Right cardiac atrium (tissue), 5 donors: ENCODE measurements at places on chromosomes 3 and 15. TPM values are rescaled to one million over a fixed set of nuclear protein-coding genes. Genes with fewer than 3 reads are reported as not detected.

GRCh38 chr15:57432141-57432741 is 55.9 kb downstream of the CGNL1 start:
- no peak for DNase-seq

- no peak for DNase-seq
Observed at GRCh38 chr3:58631742-58632141, 34.8 kb downstream of the FAM3D start.

DNA sequence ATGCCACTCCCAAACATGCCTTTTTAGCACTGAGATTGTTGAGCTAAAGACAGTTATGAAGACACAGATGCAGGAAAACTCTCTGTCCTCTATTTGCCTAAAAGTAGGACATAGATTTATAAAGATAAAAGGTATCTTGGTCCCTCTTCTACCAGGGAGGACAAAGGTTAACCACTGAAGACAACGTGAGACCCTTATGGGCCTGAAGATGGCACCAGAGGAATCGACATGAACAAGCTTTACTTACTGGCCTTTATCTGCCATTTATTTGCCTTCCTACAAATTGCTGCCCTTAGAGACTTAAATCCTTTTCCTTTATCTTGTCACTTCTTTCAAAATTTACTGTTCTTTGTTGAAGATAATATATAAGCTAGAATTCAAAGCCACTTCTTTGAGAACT is 109.7 kb upstream of the FAM3D start:
- no peak for DNase-seq

GRCh38 chr3:59286791-59287531 is 237.1 kb upstream of the CFAP20DC start:
- DNase-seq, result peak; percentile 18

DNA sequence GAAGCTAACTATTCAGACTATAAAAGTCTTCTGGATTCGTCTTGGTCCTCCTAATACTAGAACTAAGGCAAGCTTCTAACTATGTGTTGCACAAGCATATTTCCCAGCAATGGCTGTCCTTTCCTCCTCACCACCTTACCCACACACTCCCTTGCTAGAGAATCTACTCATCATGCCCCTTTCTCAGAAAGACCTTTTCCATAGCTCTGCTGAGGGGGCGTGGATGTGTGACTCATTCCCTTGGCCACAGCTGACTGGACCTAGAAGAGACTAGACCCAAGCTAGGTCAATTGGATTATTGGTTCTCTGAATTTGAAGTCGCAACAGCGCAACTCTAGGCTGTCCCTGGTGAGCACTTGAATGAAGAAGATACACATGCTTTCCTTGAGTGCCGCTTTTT is 47.1 kb downstream of the ERC2 start:
- DNase-seq, result no peak

- DNase-seq, result peak; percentile 71
Observed at GRCh38 chr15:99755692-99756409, 22.6 kb upstream of the LYSMD4 start.

- peak; percentile 39 for DNase-seq
Observed at GRCh38 chr15:46365572-46365971, 730.7 kb downstream of the SQOR start.

DNA sequence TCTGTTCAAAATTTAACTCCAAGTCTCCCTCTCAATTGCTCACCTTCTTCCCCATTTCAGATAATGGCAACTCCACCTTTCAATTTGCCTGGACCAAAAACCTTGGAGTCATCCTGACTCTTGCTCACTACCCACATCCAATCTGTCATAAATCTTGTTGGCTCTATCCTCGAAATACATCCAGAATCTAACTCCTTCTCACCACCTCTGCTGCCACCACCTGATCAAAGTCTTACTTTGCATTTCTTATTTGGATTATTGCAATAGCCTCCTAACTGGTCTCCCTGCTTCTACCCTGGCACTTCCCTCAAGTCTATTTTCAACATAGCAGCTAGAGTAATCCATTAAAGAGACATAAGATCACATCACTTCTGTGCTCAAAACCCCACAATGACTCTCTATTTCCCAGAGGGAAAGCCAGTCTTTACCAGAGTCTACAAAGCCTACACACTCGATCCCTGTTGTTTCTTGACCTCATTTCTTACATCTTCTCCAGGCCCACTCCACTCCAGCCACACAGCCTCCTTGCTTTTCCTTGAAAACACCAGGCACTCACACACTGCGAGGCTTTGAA is 86.6 kb downstream of the GPR156 start:
- DNase-seq, result no peak

DNA sequence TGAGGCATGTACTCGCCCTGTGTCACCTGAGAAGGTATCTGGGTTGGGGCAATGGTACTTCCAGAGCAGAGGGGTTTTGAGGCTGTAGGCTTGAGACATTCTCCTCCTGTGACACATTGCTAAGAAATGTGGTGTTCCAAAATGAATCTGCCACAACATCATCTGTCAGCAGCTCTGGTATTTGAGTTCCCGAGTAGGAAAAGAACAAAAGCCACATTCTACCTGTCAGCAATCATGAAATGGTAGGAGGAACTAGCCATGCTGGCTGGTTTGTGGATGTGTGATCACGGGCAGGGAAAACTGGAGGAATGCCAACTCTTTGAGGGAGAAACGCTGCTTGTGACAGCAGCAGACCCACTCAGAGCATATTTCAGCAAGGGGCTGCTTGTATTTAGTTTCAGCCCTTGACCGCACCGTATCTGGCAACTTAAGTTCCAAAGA is 579.4 kb upstream of the TBL1XR1 start:
- DNase-seq, result no peak

GRCh38 chr3:60216462-60217075 is 1034.7 kb downstream of the FHIT start:
- no peak for DNase-seq

- DNase-seq, result peak; percentile 15
Observed at GRCh38 chr3:129506231-129506742, 22.2 kb upstream of the RHO start.

- no peak for DNase-seq
Observed at GRCh38 chr3:98695796-98696195, 67.3 kb upstream of the ST3GAL6 start.

DNA sequence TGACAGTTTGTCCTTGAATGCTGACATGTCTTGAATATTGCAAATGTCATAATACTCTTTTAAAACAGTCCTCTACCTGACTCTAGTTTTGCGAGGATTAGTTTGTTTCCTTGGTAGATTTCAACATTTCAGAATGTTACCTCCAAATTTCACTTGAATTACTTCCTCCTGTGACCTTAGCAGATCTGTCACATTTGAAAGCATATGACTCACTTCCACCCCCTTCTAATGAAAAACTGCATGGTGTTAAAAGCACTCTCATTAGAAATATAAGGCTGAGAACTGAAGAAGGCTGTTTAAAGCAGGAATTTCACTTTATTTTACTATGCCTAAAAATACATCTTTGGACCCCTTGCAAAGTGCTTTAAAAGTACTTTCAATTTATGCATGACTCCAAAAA is 598.7 kb upstream of the TGFBR2 start:
- DNase-seq, result no peak

GRCh38 chr3:184806567-184807271 is 5.2 kb upstream of the VPS8 start:
- DNase-seq, result no peak

DNA sequence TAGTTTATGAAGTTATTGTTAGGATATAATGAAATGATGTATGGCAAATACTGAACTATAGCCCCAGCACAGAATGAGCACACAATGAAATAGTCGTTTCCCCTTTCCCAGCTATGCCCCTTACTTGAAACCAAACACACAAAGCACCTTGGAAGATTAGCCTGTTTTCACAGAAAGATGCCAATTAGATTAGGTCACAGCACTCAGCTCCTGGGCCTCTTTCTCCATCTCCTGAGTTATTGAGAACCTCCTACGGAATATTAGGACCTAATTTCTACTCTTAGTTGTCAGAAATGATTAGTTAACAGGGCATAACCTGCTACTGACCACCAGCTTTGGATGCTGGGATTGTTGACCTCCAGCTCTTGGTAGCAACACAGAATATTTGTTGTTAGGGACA is 269.4 kb upstream of the ROPN1 start:
- no peak for DNase-seq

DNA sequence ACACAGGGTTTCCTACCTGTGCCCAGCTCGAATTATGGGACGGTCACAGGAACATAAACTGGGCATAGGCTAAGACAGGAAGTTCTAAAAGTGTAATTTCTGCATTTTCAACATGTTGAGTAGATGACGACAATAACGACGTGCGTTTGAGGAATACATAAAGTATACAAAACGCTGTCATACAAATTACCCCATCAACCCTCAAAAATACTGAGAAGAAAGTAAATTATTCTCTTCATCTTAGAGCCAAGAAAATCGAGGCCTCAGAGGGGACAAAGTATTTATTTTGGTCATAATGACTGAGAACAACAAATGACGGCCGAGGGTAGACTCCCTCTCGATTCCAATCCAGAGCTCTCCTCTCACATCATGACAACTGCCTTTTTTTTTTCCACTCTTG is 60.8 kb downstream of the RUBCN start:
- no peak for DNase-seq

- no peak for DNase-seq
Observed at GRCh38 chr3:140429791-140430190, 248.1 kb upstream of the TRIM42 start.

- DNase-seq, result no peak
Observed at GRCh38 chr3:29887451-29887850, 606.6 kb downstream of the RBMS3 start.

DNA sequence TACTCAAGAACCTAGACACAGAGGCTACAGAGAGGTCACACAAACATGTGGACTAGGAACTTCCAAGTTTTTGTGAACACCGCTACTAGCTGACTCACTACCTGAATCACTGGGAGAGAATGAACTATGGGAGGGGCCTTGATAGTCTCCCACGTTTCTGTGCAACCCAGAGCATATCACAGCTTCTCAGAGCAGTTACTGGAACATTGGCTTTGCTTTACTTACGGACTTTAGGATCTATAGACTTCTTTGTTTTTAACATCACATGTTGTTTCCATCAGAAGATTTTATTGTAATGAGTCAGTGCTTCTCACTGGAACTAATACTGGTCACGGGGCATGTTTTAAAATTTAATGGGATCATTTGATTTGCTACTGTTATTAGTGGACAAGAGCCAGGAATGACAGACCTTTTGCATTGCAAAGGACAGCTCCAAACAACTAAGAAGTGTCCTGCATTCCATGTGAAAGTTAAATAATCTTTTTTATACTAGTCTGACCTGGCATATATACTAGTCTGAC is 35.6 kb downstream of the RTP4 start:
- DNase-seq, result no peak

- no peak for DNase-seq
Observed at GRCh38 chr3:60956729-60957128, 294.5 kb downstream of the FHIT start.

GRCh38 chr3:110323349-110323748 is 748.3 kb upstream of the NECTIN3 start:
- DNase-seq, result no peak

DNA sequence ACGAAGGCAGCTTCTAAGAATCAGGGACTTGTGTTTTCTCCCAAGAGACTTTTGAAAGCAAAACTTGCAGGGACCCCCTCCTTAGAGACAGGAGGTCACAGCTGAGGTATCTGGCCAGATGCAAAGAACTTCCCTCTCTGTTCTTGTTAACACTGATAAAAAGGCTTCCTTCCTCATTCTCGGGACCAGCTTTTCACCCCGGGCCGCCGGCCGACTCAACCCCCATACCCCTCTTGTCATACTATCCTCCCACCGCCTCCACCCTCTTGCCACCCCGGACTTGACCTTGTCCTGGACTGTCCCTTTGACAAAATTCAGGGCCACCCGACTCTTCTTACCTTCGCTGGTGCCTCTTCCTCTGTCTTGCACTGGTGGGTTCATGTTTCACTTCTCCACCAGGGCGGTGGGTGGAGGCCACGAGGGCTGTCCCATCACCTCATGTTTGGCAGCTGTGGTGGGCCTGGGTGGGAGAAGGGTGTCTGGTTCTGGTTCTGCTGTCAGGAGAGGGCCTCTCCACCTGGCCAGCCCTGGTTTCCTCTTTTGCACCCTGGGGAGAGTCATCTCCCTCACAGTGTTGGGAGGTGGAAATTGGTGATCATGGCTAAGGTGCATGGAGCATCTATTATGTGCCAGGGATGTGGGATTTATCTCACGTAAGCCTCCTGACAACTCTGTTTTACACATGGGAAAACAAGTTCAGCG is 32.5 kb downstream of the BHLHE40 start:
- DNase-seq, result no peak

DNA sequence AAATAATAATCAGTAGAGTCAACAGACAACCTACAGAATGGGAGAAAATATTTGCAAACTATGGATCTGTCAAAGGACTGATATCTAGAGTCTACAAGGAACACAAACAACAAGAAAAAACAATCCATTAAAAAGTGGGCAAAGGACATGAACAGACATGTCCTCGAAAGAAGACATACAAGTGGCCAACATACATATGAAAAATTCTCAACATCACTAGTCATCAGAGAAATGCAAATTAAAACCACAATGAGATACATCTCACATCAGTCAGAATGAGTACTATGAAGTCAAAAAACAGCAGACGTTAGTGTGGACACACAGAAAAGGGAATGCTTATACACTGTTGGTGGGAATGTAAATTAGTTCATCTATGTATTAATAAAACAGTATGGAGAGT is 33.7 kb downstream of the SLC2A2 start:
- no peak for DNase-seq

DNA sequence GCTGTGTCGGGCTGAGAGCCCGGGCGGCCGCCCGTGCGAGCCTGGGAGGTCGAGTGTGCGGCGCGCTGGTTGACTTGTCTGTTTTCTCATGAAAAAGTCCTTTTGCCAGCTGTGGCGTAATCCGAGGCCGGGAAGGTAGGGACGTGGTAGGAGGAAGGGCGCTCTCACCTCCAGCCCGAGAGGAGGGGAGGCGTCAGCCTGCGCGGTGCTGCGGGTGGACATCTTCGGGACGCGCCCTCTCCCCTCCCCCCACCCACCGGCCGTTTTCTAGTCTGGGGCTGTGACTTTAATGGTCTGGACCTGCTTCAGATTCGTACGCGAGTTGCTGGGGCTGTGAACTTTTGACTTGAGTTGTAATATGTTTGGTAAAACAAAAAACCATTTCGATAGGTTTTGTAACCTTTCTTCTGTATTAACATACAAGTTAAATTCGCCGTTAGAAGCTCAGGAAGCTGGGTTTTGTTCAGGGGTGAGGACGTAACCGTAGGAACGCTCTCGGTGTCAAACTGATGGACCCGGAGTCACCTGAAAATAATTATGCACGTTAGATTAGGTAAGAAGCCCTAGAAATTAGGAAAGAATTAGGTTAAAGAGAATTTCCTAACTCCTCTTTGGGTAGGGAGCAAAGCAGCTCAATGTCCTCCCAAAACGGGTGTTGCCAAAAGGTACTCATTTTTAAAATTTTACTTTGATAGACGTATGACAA is 762 bp downstream of the NCK1 start:
- peak; percentile 81 for DNase-seq

GRCh38 chr15:32893421-32893820 is 175.6 kb downstream of the GREM1 start:
- DNase-seq, result no peak

The SLCO2A1 gene
- total RNA-seq, result 36.1 TPM

The PCCB gene
- total RNA-seq, result 69.3 TPM

The PRKCD gene
- 26.2 TPM for total RNA-seq

The MGA gene
- total RNA-seq, result 36.5 TPM

The MYZAP gene
- total RNA-seq, result 620 TPM

The PLSCR5 gene
- total RNA-seq, result not detected

The FAH gene
- total RNA-seq, result 21.1 TPM

The PHC3 gene
- 62.4 TPM for total RNA-seq

The GOLGA6L7 gene
- total RNA-seq, result not detected

The FGD5 gene
- total RNA-seq, result 17.1 TPM

The SCAANT1 gene
- not detected for total RNA-seq

The POTEB2 gene
- not detected for total RNA-seq

The NR1I2 gene
- not detected for total RNA-seq

The LYSMD4 gene
- 19.3 TPM for total RNA-seq
